ENCODE measurements at places on chromosomes 1 and 21.

- DNase-seq, result no peak
Measured at GRCh38 chr1:223750730-223751570, 38.6 kb downstream of the CAPN2 start.

- no peak for DNase-seq
Measured at GRCh38 chr1:49045371-49045770, 268.7 kb upstream of the BEND5 start.

DNA sequence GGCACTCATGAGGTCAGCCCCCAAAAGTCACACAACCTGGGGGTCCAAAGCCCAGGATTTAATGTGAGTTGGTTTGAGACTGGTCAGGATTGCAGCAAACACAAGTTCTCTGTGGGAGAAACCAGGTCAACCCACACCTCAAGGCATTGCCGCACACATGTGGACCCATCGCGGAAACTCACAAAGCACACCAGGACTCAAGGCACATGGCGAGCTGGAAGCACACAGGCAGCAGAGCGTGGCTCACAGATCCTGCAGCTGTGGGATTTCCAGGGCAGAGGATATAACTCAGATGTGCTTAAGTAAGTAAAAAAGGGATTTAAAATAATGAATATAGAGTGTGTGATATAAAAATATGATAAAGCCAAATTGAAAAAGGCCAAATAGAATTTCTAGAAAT, 51.6 kb upstream of the ADARB1 start:
- no peak for DNase-seq

DNA sequence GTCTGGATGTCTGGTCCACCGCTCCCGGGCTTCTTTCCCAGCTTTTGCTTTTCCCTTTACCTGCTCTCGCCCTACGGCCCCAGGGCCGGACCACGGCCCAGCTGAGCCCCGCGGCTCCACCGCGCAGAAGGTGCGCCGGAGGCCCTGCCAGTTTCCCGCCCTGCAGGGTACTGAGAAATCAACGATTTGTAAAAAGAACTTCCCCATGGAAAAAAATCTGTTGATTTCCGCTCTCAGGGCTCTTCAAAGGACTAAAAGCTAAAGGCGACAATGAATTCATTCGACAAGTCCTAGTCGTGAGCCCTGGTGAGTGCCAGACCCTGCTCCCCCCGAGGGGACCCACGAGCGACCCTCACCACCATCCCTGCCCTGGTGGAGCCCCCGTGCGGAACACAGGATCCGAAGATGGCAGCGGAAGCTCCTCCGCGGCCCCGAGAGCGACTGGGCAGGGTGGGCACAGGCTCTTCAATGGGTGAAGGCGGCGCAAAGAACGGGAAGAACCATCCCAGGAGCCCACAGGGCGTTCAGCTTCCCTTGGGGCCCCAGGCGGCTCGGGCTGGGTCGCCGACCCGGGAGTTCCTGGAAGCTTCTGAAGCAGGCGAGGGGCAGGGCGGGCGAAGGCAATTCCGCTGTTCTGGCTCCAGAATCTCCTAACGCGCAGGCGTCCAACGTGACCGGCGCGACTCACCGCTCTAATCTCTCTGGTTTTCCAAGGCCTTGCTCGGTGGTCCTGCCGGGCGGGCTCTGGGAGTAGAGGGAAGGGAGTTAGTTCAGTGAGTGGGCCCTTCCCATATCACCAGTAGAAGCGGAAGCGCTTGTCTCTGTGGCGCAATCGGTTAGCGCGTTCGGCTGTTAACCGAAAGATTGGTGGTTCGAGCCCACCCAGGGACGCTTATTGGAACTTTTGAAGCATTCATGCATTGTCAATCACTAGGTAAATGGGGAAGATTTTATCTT, 6.6 kb upstream of the RNU1-2 start:
- peak; percentile 87 for DNase-seq

DNA sequence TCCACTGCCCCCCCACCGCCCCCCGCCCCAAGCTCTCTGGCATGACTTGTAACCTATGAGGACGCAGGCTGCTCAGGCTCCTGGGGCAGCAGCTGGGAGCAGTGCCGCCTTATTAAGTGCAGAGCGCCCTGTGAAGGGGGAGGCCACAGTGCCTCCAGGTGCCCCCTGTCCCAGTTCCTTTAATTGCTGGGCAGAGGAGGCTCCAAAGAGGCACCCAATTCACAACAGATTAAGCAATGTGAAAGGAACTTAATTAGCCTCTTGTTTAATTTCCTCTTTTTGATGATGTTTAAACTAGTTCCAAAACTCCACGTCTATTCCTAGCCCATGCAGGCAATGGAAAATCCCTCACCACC, 3.0 kb downstream of the RXFP4 start:
- DNase-seq, result no peak

DNA sequence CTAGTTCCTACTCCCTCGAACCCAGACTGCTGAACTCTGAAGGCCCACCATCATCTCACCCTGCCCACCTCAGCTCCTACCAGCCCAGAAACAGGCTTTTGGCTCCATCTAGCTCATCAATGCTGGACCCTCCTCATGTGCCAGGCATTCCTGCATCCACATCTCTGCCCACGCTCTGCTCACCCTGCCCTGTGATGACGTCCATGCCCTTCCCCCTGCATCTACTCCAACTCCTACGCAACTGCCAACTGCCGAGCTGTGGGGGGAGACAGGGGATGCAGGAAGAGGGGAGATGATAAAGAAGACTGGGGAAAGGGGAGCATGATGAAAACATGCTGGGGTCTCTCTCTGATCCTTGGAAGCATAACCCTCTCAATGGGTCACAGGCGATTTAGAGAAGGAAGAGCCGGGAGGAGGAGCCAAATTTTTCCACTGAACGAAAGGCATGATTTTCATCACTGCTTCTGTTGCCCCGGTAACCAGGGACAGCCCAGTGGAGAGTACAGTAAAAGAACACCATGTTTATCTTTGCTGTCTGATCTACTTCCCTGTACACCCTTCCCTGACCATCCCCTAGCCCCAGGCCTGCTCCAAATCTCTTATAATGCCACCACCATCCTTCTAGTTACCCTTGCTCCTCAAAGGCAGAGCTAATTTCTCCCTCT, 44.3 kb downstream of the CD34 start:
- DNase-seq, result no peak

DNA sequence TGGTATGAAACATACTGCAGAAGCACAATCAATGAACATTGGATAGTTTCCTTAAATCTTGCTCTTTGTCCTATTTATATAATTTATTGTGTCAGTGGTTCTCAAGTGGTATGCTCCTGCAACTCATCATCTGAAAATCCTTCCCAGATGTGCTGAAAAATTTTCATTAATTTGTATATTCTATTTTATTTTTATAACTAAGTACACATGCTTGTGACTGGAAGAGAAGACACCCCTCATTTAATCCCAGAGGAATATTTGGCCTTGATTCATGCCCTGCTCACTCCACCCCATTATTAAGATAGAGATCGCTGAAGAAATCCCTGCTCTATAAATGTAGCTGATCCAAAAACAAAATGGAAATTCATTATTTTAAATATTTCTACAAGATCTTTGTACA, 870.5 kb upstream of the CXADR start:
- DNase-seq, result no peak

- DNase-seq, result no peak
Measured at GRCh38 chr1:41539418-41539805, 54.9 kb upstream of the EDN2 start.

GRCh38 chr1:245933431-245934045, 573.5 kb downstream of the SMYD3 start:
- no peak for DNase-seq

GRCh38 chr21:36504067-36505058, 24.4 kb upstream of the CLDN14 start:
- DNase-seq, result peak; percentile 24

GRCh38 chr1:56336982-56337381, 242.4 kb downstream of the PLPP3 start:
- DNase-seq, result no peak

DNA sequence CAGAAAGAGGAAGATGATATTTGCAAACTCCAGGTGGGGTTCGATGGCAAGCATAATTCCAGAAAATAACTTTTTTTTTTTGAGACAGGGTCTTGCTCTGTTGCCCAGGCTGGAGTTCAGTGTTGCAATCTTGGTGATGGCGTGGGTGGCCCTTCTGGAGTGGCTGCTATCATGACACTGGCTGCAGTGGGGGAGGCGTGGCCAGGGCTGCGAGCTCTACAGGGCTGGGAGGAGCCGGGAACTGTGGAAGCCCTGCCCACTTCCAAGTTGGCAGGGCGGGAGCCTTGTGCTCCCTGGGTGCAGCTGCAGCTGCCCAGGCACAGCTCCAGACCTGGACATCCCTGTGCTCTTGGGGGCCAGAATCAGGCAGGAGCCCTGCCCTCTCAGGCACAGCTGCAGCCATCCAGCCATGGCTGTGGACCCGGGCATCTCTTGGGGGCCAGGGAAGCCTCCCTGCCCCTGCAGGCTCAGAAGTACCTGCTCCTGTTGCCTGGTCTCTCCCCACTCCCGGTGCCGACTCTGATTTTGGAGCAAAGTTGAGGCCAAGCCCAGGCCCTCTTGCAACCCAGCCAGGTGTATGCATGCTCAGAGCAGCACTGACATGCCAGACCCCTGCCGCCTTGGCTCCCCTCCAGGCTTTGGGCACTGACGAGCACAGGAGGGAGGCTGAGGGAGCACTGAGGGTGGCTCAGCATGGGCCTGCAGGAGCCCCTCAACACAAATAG, 7.2 kb upstream of the BCL10 start:
- DNase-seq, result peak; percentile 39

DNA sequence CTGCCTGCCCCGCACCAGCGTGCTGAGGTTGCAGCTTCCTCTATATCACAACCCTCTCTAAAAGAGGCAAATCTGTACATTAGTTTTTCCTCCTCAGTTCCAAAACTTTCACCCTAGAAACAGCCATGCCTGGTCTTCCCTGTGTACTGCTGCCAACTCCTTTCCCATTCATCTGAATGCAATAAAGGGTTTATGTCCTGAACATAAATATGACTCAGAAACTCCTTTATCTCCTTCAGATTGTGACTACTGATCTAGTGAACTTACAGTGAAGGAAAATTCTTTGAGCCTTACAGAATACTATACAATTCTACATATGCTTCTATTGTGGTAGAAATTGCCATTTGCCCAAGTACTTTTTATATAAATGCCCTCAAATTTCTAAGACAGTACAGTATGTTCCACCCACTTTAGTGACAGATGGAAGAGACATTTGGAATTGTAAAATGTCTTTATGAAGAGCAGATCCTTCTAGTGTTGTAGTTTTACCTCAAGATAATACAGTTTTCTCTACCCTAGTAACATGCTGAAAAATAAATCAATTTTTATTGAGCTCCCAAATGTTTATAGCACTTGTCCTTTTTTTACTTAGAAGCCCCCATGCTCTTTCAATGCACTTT, 345.1 kb upstream of the SNX7 start:
- DNase-seq, result no peak

DNA sequence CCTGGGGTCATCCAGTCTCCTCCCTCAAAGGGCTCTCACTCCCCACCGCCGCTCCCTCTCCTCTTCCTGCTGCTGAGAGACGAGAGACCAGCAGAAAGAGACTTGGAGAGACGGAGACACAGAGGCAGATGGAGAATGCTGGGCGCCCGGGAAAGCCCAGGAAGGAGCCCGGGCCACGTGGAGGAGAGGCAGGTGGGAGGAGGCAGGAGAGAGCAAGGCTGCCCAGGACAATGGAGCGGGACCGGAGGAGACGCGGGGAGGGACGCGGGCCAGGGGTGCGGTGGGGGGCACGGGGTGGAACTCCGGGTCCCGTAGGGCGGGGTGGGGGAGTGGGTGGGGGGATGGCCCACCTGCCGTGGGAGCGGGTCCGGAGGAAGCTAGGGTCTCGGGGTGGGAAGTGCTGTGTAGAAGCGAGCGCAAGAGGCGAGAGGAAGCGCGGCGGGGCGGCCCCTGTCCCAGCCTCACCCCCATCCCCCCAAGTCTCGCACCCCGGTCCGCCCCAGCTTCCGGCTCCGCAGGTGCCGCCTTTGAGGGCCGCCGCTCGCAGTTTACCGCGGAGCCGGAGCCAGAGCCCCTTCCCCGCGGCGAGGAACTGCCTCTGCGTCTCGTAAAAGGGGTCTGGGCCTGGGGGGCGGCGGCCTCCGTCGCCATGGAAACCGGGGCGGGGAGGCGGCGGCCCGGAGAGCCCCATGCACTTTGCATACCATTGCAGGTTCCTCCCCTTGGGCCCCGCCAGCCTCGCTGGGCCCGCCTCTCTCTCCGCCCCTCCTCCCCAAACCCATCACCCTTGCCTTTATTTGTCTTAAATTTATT, 11.7 kb upstream of the EPHA2 start:
- DNase-seq, result peak; percentile 89

DNA sequence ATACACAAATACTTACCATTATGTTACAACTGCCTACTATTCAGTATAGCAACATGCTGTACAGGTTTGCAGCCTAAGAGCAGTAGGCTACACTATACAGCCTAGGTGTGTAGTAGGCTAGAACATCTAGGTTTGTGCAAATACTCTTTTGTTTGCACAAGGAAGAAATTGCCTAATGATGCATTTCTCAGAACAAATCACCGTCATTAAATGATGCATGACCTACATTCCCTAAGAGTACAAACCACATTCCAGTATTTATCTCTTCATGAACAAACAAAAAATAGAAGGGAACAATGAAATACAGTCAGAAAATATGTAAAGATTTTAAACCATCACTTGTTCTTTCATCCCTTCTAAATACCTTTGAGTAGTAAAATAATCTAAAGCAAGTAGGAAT, 109.7 kb upstream of the HP1BP3 start:
- DNase-seq, result no peak

DNA sequence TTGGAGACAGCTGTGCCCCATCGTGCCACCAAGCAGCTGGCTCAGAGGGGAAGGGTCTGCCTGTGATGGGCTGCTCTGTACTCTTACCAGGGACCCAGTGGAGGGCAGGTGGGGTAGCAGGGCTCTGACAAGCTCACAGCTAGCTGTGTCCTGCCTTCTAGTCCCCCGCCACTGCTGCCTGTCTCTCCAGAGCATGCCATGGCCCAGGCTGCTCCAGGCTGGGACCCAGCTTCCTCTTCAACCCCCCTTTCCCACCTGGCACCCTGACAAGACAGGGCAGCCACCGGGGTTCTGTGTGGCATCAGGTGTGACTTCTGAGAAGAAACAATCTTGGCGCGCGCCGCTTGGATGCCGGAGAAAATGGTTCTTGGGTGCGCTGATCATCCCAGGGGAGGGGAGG, 92.3 kb upstream of the ACTL8 start:
- DNase-seq, result no peak

DNA sequence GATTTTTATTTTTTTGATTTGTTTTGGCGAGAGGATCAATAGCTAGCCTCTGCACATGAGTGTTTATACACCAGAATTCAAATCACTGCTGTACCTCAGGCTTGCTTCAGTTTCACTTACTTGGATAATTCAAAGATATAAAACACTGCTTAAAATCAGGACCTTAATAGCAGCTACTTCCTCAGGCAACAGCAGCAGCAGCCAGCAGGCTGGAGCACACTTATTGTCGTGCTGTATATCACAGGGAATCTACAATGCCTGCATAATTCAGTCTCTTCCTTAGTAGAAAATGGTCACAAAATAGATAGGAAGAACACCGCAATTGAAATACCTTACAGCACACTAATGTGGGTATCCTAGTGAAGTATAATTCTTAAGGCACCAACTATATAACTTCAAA, 497.3 kb downstream of the NEGR1 start:
- no peak for DNase-seq
